ENCODE measurements at places on chromosomes 6 and 20.
A peak's percentile ranks its signal among the peaks of the same experiment; 100 is the strongest.

DNA sequence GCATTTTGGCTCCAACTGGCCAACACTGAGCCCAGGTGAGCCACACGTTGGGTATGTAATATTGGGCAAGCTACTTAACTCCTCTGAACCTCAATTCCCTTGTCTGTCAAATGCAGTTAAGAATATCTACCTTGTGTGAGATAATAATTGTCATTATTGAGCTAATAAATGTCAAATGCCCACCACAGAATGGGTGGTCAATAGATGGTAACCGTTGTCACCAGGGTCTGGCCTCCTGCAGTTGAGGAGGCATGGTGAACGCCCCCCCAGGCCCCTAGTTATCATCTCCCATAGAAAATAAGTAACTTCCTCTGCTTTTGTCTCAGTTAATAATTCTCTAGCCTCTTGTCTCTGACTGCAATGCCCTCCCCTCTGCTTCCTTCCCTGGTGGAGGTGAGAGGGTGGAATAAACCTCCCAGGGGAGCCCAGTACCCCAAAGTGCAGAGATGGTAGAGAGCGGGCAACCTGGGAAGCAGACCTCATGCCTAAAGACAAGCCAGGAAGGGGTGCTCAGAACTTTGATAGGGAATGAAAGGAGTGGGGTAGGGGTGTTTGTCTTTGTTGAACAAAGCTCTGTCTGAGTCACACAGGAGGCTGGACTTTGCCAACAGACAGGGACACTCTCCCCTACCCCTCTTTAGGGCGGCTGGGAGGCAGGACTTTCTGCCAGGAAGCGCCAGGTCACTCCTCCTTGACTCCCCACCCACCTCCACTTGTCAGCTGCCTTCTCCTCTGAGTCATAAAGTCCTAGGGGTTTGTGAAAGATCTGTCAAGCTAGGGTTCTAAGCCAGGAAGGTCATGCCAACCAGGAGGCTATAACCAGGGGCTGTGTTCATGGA, 1.3 kb upstream of the UNC5CL start:
- DNase-seq = peak; percentile 39

DNA sequence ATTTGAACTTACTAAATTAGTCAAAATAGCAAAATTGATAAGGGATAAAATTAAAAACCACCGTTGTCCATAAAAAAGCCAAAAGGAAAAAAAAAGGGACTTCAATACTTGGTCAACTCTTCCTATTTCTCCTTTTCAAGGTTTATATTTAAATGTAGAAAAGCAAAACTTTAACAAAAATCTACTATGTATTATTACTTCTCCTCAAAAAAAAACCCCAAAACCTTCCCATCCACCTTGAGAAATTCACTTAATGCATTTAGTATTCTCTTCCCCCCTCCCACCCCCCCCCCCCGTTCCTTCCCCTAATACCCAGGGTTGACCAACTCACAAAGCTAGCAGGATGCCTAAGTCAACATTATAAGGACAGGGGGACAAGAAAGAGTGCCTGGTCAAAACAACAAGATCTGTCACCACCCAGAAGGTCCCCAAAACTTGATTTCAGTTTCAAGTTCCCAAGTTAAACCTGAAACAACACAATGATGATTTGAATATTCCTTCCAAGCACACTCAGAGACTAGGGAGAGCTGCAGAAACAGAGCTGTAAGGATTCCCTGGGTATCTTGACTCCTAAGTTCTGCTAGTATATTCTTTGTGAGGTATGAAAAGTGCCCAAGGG, 14.6 kb downstream of the GMDS start:
- DNase-seq = no peak

DNA sequence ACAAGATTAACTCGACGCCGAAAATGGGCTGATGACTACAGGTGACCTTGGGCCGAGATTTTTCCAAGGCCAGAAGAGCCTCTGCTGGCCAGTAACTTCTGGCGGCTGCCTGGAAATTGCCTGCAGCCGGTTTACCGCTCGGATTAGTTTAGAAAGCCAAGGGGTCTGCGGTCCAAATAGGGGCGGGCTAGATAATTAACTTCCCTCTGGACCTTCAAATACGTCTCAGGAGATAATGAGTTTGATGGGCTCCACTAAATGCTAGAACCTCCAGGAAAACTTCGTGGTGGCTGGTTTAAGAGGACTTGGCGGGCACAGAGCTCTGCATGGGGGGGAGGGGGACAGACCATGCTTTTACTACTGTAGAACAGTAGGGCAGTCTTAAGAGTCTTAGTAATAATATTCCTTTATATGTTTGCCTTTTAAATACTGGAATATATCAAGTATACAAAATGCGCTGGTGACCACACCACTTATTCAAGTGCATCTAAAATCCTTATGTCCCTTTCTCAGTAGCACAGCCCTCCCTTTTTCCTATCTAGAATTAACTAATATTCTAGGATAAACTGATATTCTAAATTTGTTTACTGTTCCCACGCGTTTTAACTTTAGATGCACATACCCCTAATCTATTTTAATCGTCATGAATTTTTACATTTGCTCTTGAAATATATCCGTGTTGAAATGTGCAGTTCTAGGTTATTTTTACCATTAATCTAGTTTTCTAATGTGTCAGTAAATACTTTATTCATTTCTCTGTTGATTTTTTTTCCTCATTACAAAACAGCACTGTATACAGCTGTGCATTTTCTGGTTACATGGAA, 107.5 kb upstream of the PRSS16 start:
- no peak for DNase-seq

GRCh38 chr6:74807674-74808073, 398.2 kb downstream of the COL12A1 start:
- DNase-seq = no peak

- DNase-seq = no peak
Observed at GRCh38 chr6:40722091-40722490, 134.9 kb upstream of the LRFN2 start.

DNA sequence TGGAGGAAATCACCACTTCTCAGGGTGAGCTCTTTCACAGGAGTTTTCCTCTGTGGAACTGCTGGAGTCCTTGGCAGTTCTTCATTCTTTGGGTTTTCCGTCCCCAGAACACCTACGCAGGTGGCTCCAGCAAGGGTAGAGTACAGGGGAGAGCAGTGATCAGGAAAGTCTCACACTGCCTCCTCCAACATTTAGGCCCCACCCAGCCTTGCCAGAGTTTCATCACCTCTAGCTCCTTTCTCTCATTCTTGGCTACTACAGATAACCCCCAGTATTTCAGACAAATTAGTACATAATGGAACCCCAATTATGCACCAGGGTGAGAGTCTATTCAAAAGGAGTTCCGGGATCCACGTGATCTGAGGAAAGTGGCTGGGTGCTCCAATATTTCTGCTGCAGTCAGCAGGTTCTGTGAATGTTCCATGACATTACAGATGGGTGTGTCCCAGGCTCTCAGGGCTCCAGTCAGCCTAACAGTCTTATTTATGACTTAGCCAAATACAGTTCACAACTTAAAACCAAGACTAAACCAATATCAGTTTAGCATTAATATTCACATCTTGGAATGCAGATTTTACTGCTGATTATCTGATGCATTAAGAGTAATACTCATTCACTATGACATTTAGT, 44.6 kb downstream of the GPR63 start:
- no peak for DNase-seq

DNA sequence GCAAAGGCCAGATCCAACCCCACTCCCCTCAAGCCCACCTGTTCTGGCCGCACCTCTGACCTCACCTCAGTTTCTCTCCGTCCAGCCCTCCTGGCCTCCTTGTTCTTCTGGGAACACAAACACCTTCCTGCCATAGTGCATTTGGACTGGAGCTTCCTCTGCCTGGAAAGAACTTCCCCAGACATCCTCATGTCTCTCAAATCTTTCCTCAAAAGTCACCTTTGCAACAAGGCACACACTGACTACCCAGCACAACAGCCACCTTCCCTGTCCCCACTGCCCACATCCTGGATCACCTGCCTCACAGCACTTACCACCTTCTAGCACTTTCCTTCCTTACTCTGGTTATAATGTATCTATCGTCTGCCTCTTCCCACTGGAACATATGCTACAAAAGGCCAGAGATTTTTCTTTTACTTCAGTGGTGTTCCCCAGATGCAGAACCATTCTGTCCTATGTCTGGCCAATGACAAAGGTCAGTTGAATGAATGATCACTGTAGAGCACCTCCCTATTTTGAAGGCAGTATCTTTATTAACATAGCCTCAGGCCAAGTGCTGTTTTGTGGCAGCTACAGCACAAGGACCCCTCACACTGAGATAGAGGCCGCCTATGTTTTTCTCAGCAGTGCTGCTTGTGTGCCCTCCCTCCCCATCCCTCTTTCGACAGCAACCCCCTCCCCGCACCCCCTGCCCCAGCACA, 4.1 kb downstream of the HLA-B start:
- no peak for DNase-seq

GRCh38 chr6:12506159-12506558, 210.4 kb upstream of the PHACTR1 start:
- no peak for DNase-seq

GRCh38 chr20:5045906-5046305, 44.6 kb upstream of the SLC23A2 start:
- DNase-seq = no peak

- DNase-seq = no peak
Observed at GRCh38 chr6:968791-969190, 275.9 kb upstream of the EXOC2 start.

- DNase-seq = no peak
Observed at GRCh38 chr6:77019081-77019480, 444.2 kb downstream of the HTR1B start.

DNA sequence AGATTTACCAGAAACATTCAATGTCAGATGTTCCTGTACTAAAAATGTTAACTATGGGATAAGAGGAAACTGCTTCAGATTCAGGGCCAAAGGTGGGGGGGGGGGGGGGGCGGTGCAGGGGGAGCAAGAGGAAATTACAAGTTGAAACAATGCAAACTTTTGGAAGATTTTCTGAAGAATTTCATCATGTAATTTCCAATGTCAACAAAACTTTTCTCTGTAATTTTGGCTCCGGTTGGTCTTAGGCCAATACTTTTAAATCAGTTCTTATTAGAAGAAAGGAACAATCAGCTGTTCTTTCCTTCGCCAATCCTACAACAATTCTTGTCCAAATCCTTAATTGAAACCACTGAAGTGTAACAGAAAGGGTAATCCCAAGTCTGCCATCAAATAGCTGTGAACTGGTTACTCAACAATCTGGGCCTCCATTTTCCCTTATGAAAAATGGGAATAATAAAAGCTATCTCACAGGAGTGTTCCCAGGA, 13.1 kb downstream of the UQCC1 start:
- no peak for DNase-seq

- no peak for DNase-seq
Observed at GRCh38 chr6:105628156-105628860, 225.4 kb upstream of the PREP start.

GRCh38 chr6:44730771-44731391, 343.4 kb downstream of the CDC5L start:
- DNase-seq = no peak

GRCh38 chr6:72595812-72596211, 26.1 kb upstream of the KCNQ5 start:
- DNase-seq = no peak

DNA sequence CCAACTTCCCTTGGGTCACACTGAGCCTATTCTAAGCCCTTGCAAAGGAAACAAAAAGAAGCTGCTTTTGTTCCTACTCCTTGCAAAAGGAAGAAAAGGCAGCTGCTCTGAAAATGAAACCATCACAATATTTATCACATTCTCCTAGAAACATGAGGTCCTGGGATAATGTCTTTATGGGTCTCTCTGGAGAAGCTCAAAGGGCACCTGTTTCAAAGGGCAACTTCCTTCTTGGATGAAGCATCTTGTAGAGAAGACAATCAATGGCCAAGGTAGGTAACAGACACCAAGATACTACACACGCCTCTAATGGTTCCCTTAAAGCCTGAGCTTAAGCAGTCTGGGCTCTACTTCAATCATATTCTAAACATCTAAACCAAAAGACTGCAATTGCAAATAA, 10.4 kb downstream of the ELOVL5 start:
- no peak for DNase-seq

DNA sequence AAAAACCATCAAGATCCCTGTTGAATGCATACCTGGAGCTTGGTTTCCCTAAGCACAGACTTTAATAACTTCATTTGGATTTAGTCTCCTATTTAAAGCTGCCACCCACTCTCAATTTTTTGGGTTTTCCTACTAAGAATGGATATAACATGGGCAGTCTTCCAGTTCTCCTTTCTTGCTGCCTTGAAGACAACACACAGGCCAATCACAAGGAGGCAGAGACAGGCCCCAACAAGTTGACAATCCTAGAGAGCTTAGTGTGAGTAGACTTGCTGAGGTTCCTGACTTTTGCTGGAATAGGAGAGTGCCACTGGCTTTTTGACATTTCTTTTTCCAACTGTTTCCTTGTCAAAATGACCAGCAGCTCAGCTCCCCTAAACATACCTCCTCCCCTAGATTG, 112.3 kb upstream of the ESR1 start:
- no peak for DNase-seq

DNA sequence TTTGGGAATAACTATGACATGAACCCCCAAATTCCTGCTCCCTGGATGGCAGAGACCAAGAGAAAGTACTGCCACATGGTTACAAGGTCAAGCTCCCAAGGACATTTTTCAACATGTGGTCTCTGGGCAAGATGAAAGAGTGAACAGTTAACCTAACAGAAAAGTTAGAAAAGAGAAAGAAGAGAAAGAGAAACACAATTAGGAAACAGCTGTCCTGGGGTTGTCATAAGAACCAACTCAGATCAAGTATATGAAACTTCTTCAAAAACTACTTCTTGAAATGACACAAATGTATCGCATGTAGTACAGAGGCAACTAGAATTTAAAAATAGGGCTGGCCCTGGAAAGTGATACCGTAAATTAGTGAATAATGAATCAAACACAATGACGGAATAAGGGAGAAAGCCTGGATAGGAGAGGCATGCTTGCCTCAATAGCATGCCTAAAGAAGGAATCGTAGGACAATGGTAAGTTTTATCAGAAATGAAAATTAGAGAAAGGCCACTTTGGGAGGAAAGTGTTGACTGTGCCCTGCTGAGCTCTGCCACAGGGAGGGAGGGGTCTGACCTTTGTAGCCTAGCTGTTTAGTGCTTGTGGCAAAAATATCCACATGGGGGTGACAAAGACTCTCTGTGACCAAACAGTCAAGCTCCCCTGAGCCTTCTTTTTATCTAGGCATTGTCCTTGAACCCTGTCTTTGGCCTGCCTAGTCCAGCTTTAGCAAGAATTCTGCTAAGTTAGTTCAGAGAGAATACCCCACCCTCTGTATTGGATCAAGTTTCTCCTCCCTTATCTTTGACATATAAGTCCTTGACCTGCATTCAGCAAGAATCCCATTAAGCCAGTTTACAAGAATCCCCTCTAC, 4.3 kb upstream of the DCBLD1 start:
- no peak for DNase-seq

DNA sequence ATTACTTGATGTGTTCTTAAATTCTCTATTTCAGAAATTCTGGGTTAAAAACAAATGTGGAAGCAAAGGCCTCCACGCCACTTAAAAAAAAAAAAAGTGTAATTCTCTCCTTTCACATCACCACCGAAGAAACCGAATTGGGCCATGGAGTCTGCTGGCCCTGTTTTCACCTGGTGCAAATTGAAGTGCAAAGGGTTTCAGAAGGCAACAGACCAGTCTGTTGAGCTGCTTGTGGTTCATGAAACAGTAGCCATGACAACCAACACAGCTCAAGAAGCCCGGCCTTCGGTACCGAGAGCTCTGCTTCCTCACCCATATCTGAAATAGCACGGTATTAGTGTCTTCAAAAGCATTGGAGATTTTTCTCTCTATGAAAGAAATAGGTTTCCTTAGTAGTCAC, 63.1 kb downstream of the GMPR start:
- DNase-seq = no peak

Measured in PC-9 (cell line).